ENCODE measurements at places on chromosomes 11 and 22. TPM values are rescaled to one million over a fixed set of nuclear protein-coding genes. Genes with fewer than 3 reads are reported as not detected.
A peak's percentile ranks its signal among the peaks of the same experiment; 100 is the strongest.

GRCh38 chr11:101182467-101182866, 52.9 kb upstream of the PGR start:
- no peak for DNase-seq

DNA sequence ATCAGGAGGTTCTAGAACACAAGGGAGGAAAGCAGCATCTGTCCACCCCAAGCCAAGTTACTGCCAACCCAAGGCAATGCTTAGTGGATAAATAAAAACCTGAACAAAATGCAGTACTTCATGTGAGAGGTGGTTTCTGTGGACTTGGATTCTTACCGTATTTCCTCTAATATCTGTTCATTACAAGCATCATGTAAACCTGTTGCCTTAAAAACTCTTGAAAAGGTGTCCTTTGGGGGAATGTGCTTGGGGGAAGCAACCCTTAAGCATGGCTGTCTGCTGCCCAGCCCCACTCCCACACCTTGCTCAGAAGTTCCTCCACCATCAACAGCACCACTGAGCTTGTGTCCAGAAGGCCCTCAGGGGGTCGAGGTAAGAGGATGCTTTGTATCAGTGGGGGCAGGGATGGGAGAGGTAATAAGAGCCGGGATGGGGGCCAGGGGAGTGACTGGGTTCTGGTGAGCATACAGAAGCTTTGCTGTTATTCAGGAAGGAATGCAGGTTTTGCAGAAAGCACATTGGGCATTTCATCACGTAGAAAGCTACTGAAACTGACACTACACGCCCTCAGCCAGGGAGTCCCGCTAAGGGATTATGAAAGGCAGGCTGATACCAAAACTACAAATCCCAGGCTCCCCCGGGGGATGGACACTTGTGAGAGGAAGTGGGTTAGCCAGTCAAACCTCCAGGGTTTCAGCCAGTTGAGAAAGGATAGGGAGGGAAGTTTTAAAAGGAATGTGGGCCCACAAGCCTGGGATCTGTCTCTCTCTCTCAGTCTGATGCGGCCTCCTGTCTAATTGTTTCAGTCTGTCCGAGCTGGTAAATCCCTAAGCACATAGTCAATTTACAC, 52.0 kb downstream of the KCNJ1 start:
- no peak for DNase-seq

GRCh38 chr22:30927806-30928205, 40.8 kb downstream of the MORC2 start:
- peak; percentile 53 for DNase-seq

GRCh38 chr11:86918973-86919372, 36.2 kb downstream of the FZD4 start:
- DNase-seq, result no peak

DNA sequence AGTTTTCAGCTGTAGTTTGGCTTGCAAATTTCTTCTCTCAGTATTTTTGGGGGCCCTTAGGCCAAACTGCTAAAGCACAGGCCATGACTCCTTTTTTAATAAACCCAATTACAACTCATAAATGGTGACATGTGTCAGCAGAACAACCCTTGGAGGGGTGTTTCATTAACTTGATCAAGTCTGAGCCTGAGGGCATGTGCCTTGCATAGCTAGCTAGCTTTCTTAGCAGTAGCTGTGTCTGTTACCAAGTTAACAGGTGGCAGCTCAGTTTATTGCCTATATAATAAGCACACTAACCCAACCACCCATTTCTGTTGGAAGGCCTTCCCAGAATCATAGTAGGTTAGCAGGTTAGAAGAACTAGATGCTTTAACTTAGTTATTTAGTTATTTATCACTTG, 950.3 kb upstream of the CCDC90B start:
- DNase-seq, result no peak

- DNase-seq, result no peak
These were observed 52.6 kb downstream of the TCF20 start for GRCh38 chr22:42217752-42218280.

SAA4 gene
- not detected for total RNA-seq

GRCh38 chr22:36816636-36817524, at the start of gene PVALB:
Gene PVALB, minus strand, starts transcription at chr22:36817035. Its CDS starts 30 bp downstream, at chr22:36817005.
- no peak for DNase-seq

GRCh38 chr11:27209562-27210005, 153.4 kb downstream of the CCDC34 start:
- no peak for DNase-seq

DNA sequence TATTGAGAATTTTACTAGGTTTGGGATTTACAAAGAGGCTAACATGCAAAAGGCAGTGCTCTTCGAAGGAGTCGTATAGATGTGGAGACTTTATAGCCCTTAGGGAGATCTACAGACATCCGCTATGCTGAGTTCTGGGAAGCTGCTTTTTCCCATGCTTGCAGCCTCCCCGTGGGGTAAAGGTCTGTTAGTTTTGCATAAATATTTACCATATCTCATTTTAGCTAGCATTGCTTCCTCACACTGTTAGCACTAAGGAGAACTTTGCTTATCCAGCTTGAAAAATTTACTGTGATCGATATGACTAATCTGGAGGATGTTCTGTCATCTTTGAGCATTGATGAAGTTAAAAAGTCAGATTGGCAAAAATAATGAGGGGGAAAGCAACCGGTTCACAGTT, 18.6 kb downstream of the ARHGEF12 start:
- DNase-seq, result no peak

- no peak for DNase-seq
These were observed 28.0 kb upstream of the ZC3H12C start for GRCh38 chr11:110065189-110065588.

TCN2 gene
- 10.3 TPM for total RNA-seq

CCDC87 gene
- 0.43 TPM for total RNA-seq
